RKO (cell line): ENCODE measurements at places on chromosomes 1 and 21.
A peak's percentile ranks its signal among the peaks of the same experiment; 100 is the strongest.

DNA sequence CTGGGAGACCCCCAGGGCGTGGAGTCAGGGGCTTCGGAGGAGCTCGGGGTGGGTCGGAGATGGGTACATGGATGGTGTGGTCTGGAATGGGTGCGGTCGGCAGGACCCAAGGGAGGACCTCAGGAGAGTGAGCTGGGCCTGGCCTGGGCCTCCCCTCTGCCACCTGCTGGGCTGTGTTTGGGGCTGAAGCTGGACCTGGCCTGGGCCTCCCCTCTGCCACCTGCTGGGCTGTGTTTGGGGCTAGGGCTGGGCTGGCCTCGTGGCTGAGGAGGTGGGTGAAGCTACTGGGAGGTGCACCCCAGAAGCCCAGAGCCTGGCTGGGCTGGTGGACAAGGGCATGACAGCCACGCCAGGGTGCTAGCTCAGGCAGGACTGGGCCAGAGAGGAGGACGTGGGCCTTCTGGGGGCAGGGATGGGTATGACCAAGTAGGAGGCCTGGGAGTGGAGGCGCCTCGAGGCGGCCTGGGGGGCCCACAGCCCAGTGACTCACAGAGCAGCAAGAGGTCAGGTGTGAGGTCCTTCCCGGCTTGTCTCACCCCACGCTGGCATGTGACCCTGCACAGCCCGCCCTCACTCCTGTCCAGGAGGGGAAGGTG lies 14.5 kb downstream of the SAMD11 start:
- peak; percentile 63 for DNase-seq

DNA sequence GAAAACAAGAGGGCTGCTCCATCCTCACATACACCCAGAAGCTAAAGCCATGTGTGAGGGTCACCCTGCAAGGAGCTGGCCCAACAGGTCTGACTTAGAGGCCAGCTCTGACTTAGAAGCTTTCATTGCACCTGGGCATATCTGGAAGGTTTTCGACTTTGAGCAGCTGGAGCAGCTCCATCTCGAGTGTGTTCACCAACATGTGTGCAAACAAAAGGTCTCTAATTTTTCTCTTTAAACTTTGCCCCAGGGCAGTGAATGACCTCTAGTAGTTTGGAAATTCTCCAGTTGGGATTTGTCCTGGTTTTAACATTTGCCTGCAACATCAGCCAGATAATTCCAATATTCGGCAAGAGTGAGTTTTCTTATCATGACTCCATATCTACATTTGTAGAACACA lies 108.3 kb downstream of the TNR start:
- no peak for DNase-seq

DNA sequence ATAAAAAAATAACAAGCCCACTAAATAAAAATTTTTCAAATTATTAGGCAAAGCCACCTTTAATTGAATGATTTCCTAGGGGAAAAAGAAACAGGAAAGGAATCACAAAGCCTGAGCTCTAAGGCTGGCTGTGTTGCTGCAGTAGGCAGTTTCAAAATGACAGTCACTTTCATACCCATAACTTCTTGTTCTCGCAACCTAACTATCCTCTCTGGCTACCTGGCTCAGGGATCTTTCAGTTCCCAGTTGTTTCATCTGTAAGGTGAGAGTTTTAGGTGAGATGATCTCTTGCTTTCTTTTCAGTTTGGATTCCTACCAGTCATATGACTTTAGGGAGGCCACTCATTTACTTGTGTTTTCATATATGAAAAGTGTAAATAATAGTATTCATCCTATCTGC lies 226.1 kb downstream of the ASTN1 start:
- DNase-seq = no peak

GRCh38 chr21:26469789-26470188 lies 103.3 kb downstream of the CYYR1 start:
- peak; percentile 49 for DNase-seq

DNA sequence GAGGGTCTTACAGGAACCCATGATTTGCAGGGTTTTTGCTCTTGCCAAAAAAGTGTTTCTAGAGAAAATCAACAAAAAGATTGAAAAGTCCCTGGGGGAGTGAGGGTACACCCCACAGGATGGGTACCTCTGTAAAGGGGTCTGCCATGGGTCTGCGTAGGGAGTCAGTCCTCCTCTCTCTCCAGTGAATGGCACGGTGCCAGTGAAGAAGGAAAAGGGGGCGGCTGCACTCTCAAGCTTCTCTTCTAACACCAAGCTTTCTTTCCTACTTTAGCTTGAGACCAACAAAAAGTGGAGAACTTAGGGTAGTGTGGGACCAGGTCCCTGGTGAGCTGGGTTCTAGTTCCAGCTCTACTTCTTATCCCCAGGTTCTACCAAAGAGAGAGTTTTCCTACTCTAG lies 87.4 kb downstream of the GLUL start:
- DNase-seq = no peak

DNA sequence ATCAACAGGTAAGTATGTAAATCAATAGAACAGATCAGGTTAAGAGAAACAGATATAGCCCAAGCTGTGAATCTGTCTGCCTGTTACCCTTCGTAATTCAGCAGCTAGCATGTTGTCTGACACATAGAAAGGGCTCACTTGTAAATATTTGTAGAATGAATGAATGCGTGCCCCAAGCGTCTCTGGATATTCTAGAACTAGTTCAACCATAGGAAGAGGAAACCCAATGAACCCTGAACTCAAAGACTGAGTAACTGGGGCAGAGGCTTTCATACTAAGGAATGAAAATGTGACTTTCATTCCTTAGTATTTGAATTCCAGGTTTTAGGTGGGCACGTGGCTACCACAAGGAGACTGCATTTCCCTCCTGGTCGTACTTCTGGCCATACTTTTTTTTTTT lies 60.1 kb upstream of the SMYD2 start:
- no peak for DNase-seq

DNA sequence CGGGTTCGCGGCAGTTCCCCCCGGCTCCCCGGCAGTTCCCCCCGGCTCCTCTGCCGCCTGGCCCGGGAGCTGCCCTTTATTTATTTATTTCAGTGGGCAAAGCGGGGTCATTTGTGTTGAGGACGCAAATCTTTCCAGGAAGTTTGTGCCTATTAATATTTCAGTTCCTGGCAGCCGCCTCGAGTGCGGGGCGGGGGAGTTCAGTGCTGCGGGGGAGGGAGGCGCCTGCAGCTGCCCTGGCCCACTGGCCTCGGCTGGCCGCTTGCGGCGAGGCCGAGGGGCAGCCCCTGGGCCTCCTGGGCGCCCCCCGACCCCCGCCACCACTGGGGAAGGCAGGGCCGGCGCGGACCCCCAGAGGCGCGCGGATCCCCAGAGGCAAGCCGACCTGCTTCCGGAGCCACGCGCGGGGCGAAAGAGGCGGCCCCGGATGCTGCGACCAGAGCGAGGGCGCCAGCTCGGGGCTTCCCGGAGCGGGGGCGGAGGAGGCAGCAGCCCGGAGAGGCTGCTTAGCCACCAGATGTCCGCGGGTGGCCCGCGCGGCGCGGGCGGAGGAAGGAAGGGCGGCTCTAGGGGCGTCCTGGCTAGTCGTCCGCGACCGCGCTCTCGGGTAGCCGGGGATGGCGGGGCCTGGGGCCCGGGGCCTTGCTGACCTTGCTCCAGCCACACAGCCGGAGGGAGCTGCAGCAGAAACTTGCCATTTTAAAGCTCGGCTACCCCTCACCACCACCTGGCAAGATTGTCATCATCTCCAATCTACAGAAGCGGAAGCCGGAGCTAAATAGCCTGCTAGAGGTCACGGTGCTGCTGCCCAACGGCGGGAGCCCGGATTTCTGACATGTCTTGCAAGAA lies 48.0 kb downstream of the H3-3A start:
- peak; percentile 71 for DNase-seq

GRCh38 chr1:73106931-73107330 lies 824.6 kb upstream of the NEGR1 start:
- DNase-seq = no peak

DNA sequence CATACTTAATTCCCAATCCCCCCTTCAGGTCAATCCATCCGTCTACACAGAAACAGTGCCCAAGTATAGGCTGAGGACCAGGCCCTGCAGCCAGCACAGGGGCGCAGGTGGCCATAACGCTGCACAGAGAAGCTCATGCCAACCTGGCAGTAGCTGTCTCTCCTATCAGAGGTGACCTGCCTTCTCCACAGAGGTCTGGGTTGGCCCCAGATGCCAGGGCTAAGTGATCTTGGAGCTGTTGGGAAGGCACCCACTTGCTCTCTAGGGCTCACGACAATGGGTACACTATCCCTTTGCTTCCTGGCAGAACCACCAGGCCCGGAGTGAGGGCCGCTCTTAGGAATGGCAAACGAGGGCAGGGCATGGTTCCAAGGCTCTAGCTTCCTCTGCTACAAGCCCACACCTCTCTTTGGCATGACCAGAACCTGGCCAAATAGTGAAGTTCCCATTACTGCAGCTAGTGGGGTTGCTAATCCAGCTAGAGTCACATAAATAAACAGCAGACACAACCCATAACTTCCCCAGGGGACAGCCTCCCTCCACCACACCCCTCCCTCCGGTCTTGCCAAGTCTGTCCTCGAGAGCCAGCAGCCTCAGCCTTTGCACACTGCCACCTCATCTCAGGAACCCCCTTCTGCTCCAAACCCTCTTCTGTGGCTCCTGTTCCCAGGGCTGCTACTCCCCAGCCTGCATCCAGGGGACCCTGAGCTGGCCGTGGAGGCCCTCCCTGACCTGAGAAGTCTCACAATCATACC lies 113.0 kb downstream of the GLIS1 start:
- no peak for DNase-seq

GRCh38 chr1:217389895-217390294 lies 241.0 kb downstream of the GPATCH2 start:
- no peak for DNase-seq

GRCh38 chr1:2908081-2908480 lies 106.6 kb upstream of the TTC34 start:
- DNase-seq = no peak

- peak; percentile 32 for DNase-seq
These were observed 218.0 kb downstream of the DENND1B start for GRCh38 chr1:197557302-197557701.

GRCh38 chr1:76587212-76587611 lies 280.1 kb upstream of the ST6GALNAC5 start:
- no peak for DNase-seq
